Neural progenitor cell (in vitro differentiated cells): ENCODE measurements at places on chromosomes 2 and 18.
A peak's percentile ranks its signal among the peaks of the same experiment; 100 is the strongest.

DNA sequence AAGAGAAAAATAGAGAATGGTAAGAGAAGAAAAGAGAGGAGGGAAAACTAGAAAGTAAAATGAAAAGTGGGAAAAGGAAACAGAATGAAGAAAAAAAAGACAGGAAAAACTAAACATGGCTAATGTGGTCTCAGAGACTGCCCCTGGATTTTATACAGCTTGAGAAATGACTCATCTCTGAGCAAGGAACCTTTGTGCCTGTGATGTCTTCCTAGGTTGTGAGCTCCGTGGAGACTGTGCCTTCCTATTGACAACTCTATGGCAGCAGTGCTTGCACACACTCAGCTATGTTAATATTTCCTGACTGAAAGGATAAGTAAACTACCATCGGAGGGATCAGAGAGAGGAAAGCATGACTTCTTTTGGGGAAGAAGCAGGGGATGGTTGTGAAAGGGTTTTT lies 203.8 kb downstream of the RDH14 start:
- DNase-seq = no peak

GRCh38 chr2:203763938-203764664 lies 57.7 kb downstream of the CD28 start:
- no peak for DNase-seq

DNA sequence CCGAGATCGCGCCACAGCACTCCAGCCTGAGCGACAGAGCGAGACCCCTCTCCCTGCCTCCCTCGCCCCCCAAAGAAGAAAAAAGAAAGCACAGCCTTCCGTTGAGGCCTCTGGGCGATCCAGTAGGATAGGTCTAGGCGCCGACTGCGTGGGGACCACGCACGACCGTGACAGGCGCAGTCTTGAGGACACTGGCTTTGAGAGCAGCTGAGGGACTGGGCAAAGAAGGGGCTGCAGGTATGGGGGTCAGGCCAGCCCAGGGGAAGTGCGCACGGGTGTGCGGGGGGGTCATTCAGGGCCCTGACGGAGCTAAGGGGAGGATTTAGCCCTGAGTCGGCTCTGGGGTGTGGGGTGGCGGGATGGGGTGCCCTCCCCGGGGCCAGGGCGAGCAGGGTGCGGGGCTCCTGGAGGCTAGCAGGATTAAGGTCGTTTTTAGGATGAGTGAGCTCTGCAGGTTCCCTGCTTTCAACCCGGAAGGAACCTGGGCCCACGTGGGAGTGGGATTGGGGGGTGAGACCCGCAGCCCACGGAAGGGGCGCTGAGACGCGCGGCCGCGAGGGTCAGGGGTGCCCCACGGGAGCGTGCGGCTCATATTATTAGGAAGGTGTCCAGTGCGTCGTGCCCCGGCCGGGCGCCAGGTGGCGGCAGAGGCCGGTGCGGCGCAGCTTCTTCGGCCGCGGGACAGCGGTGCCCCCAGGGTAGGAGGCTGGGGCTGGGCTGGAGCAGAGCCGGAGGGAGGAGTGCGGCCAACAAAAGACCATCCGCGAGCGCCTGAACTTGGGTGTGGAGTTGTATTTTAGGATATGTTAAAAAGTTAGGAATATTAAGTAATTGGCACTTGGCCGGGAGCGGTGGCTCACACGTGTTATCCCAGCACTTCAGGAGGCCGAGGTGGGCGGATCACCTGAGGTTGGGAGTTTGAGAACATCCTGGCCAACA lies 20.5 kb upstream of the ZNF236 start:
- DNase-seq = peak; percentile 70

DNA sequence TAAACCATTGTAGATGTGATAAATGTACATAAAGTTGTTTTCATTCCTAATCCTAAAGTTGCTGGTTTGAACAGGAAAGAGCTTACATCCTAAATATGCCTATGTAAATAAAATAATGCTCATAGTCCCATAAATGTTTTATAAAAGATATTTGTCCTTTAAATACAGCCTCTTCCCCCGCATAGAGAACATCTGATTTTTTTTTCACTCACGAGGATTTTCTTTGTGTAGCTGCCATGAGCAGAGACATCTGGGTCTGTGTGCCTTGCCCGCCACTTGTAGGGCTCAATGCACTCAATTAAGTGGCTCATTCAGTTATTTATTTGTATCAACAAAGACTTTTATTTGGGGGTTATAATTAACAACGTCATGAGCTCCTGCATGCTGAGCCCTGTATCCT lies 72.8 kb downstream of the SOWAHC start:
- DNase-seq = no peak

GRCh38 chr2:86000938-86001312 lies 104.8 kb downstream of the POLR1A start:
- DNase-seq = no peak

- DNase-seq = no peak
Observed at GRCh38 chr2:169709331-169709730, 15.1 kb downstream of the PHOSPHO2 start.

DNA sequence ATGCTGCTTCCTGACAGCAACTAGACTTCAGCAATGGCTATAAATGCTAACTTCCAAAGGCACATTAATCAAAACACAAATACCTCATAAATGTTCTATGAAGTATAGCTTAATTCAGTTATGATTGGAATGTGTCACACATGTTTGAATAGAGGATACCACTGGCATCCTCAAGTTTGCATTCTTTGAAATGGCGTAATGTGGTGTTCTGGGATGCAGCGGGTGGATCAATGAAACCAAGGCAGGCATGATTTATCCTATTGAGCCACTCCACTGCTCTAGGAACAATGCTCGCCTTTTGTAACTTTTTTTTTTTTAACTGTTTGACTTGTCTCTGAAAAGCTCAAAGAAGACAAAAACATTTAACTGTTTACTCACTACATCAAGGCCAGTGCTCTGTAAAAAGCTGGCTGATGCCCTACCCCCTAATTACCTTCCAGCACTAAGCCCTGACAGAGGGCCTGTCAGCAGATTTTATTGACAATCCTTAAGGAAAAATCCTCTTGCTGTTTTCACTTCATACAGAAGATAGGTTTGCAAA lies 278.8 kb upstream of the SESTD1 start:
- peak; percentile 77 for DNase-seq

GRCh38 chr2:205500065-205500464 lies 182.2 kb upstream of the NRP2 start:
- no peak for DNase-seq

DNA sequence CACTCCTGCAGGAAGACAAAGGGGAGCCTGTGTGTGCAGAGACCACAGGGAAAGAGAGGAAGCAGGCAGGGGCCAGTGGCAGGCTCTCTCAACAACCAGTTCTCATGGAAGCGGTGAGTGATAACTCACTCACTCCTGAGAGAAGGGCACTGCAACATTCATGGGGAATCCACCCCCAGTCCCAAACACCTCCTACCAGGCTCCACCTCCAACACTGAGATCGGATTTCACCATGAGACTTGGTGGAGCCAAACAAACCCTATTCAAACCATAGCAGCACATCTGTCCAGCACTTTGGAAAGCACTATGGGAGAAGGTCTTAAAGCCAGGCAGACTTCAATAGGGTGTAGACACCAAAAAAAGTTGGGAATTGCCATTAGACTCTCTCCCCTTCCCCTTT lies 345.7 kb upstream of the SPRED2 start:
- no peak for DNase-seq

- DNase-seq = no peak
Observed at GRCh38 chr2:222203041-222203440, 95.8 kb downstream of the PAX3 start.

DNA sequence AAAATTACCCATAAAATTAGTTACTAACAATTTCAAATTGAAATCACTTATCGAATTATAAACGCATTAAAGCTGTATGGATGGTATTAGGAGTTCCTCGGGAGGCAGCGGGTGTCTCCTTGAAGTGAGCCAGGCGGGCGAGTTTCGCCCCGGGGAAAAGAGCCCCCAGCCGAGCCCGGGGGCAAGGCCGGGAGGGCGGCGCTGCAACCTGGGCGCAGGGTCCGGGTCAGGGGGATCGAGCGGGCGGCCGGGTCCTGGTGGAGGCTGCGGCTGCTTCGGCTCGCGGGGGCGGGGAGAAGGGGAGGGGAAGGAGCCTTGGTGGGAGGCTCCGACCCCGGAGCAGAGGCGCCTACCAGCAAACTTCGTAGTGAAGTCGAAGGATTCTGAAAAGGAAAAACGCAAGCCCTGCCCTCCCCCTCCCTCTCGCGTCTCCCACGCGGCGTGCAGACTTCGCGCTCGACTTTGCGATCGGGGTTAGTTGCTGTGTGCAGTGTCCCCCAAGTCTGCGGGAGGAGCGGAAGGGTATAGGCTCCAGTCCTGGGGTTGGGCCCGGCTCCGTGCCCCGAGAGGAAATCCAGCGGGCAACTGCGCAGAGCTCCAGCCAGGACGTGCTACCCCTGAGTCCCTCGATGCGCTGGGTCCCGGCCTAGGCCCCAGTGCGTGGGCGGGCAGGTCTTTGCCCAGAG lies 140.8 kb downstream of the MEIS1 start:
- DNase-seq = peak; percentile 76

DNA sequence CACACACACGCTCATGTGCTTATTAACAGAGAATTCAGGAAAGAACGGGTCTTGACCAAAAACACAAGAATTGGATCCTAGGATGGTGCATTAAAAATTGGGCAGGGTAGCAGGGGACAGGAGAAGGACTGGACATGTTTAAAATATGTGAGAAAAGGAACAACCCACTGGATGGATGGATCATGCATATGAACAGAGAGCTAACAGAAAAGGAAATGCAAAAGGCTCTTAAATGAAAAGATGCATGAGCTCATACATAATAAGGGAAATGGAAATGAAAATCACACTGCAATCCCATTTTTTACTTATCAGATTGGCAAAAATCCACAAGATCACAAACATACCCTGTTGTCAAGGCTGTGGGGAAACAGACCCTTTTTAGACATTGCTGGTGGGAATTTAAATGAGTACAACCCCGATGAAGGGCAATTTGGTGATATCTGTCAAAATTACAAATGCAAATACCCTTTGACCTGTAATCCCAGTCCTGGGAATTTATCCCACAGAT lies 440.6 kb upstream of the SLC14A2 start:
- DNase-seq = no peak

DNA sequence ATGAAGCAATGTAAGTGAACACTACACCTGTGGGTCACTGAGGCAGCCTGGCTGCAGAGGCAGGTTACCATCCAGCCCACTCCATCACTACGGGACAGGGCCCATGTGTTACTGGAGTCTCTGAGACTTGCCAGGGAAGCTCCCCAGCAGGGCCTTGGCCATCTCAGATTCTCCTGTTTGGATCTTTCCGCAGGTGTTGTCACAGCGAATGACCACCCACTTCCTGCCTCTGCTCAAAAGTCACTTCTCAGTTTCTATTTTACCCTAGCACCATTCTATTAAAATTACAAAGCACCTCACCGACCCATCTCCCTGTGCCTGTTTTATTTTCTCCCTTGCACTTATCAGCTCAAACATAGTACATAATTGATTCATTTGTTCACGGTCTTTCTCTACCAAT lies 34.5 kb upstream of the L3MBTL4 start:
- no peak for DNase-seq

GRCh38 chr18:3332376-3332775 lies 70.4 kb downstream of the MYL12B start:
- no peak for DNase-seq

GRCh38 chr2:217695033-217695520 lies 307.7 kb downstream of the TNS1 start:
- no peak for DNase-seq

DNA sequence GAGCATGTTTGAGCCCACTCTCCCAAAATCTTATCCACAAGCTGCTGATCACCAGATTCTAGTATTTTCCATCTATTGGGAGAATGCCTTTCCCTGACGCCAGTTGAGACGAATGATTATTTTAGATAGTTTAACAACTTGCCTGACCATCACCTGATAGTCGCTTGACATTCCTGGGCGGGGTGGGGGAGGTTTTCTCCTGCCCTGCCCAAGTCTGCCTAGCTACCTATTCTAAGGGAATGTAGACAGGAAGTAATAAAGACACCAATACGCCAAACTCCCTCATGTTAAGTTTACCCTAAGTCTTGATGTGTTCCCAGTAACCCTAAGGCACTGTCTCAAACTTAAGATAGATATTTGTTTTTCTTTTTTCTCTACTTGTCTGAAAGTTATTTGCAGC lies 4.6 kb upstream of the ACAA2 start:
- no peak for DNase-seq

- no peak for DNase-seq
Observed at GRCh38 chr2:190404487-190404886, 3.7 kb upstream of the MFSD6 start.

GRCh38 chr18:39730606-39731005 lies 2165.0 kb upstream of the CELF4 start:
- no peak for DNase-seq

GRCh38 chr2:240972636-240973521 lies 25.5 kb upstream of the SNED1 start:
- DNase-seq = no peak

- DNase-seq = no peak
Observed at GRCh38 chr18:35424356-35424755, 47.2 kb upstream of the ZNF396 start.

DNA sequence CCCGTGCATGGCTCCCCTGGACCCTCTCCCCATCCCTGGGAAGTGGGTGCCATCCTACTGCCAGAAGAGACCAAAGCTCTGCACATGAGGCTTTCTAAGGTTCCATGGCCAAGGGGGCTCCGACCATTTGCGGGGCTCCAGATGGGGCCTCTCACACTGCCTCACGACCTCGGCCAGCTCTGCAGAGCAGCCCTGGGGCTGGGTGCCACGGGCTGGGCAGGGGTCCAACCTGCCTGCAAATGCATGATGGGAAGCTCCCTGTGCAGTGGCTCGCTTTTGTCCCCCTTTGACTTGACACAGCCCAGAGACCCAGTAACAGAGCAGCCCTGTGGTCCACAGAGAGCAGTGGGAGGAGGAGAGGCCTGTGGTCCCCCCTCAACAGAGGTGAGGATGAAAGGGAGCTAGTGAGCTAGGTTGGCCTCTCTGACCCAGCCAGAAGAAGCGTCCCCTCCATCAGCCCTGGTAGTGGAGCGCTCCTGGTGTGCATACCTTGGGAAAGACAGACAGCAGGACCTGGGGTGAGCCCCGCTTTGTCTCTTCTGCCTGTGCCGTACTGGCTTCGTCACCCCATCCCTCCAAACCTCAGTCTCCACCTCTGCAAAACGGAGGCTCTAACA lies 174.1 kb downstream of the DDX1 start:
- no peak for DNase-seq

GRCh38 chr18:43271593-43272432 lies 5.5 kb downstream of the SYT4 start:
- DNase-seq = peak; percentile 36

GRCh38 chr2:70981866-70982810 lies 3.7 kb downstream of the ANKRD53 start:
- no peak for DNase-seq
